ENCODE measurements at places on chromosomes 16 and 17.

- DNase-seq: peak; percentile 48
Observed at GRCh38 chr17:29115961-29116803, 64.0 kb downstream of the MYO18A start.

GRCh38 chr17:78748048-78748729 is 33.9 kb downstream of the CYTH1 start:
- DNase-seq: no peak

DNA sequence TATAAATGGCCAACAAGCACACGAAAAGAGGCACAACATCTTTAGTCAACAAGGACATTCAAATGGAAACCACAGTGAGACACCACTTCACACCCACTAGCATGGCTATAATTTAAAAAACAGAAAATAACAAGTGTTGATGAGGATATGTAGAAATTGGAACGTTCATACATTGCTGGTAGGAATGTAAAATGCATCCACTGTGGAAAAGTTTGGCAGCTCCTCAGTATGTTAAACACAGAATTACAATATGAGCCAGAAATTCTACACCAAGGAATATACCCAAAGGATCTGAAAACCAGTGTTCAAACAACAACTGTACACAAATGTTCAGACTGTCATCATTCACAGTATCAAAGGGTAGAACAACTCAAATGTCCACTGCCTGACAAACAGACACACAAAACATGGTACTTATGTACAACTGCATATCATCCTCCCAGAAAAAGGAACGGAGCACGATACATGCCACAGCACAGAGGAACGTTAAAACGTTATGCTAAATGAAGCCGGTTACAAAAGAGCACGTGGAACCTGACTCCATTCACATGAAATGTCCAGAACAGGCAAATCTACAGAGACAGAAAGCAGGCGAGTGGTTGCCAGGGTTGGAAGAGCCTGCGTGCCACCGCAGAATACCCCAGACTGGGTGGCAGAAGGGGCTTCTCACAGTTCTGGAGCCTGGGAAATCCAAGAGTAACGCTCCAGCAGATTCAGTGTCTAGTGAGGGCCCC is 32.8 kb upstream of the METRNL start:
- no peak for DNase-seq

DNA sequence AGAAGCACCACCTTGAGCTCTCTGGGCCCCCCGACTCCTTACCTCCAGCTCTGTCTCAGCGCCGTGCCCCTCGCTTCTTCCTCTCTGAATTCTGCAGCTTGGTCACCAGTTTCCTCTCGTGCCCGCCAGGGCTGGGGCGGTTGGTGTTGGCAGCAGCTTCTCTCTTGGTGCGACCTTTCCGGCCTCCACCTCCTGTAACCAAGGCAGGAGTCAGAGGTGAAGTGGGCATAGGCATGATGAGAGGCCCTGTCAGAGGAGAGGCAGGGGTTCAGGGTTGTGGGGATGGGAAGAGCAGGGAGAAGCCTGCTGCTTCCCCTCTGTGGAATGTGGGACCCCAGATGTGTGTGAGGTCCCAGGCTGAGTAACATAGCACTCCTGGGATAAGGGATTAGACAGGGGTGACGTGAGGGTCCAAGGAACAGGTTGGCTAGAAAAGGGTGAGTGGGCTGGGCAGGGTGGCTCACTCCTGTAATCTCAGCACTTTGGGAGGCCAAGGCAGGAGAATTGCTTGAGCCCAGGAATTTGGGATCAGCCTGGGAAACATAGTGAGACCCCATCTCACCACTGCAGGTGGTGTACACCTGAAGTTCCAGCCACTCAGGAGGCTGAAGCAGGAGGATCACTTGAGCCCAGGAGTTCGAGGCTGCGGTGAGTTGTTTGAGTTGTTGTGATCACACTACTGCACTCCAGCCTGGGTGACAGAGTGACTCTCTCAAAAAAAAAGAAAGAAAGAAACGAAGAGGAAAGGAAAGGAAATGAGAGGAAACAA is 626 bp downstream of the NUPR1 start:
- DNase-seq: no peak

GRCh38 chr17:80873307-80873951 is 118.2 kb upstream of the CHMP6 start:
- no peak for DNase-seq

DNA sequence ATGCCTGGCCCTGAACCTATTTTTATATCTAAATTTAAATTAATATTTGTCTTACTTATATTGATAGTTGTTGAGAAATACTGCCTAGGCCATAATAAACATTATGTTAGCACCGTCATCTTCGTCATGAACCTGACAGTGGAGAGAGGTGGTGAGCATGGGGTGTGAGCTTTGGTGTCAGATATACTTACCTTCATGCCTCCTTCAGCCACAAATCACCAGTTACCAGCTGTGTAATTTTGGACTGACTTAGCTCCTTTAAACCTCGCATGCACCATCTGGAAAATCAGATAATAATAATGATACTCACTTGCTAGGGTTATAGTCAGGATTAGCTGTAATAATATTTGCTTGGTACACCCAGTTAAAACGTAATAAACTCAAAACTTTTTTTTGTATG is 35.0 kb downstream of the SNX29 start:
- DNase-seq: no peak

GRCh38 chr17:83121921-83122820 is 42.8 kb downstream of the METRNL start:
- no peak for DNase-seq

DNA sequence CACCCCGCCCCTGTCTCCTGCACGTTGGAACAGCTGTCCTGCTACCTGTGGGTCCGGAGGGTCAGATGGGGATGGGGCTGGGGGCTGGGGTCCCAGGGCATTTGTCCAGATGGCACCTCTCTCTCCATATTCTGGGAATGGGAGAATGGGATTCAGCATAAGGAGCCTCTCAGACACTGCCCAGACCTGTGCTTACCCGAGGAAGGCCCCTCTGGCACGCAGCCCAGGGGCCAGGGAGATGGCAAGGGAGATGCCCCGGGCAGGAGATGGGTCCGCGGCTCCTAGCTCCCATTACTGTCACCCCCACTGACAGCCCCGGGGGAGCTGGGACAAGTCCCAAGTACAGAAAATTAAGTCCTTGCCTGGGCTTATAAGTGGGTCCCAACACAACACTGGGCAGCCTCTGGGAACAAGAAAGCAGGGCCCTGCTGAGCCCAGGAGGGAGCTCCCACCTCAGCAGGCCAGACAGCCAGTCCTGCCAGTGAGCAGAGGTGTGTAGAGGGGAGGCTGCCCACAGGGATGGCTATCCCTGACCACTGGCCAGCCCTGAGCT is 1.8 kb downstream of the VASN start:
- no peak for DNase-seq

- no peak for DNase-seq
Observed at GRCh38 chr17:6323626-6324356, 111.1 kb downstream of the AIPL1 start.

DNA sequence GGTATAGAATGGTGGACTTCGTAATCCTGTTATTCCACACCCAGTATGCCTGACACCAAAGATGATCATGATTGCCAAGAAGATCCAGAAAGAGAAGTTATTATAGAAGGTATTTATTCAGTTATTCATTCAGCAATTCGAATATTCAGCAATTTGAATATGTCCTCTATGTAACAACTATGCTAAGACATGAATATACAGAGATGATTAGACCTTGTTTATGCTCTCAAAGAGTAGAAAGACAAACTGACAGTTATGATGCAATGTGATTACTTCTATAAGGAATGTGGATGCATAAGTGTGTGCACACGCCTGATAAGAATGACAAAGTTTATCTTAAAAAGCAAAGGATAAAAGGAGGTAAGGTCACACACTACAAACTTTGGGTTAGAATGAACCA is 218.1 kb downstream of the CDH11 start:
- no peak for DNase-seq

Measured in NCI-H526 treated with DMSO at 0.1 percent for 48 hours (cell line).